ENCODE measurements at places on chromosomes 2 and 18.

DNA sequence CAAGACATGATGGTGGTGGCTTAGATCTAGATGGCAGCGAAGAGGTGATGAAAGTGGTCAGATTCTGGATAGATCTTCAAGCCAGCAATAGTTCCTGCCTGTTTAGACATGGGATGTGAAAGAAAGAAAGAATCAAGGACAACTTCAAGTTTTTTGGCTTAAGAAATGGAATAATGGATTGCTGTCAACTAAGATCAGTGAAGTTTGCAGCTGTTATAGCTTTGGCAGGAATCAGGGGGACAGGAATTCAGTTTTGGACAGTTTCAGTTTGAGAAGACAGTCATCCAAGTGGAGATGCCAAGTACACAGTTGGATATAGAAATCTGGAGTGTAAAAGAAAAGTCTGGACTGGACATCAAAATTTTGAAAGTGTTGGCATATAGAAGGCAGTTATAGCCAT lies 283.7 kb upstream of the PKDCC start:
- DNase-seq = no peak

- DNase-seq = no peak
Measured at GRCh38 chr2:159380685-159381239, 94.3 kb upstream of the WDSUB1 start.

GRCh38 chr2:186771850-186772463 lies 77.0 kb downstream of the ZSWIM2 start:
- no peak for DNase-seq

DNA sequence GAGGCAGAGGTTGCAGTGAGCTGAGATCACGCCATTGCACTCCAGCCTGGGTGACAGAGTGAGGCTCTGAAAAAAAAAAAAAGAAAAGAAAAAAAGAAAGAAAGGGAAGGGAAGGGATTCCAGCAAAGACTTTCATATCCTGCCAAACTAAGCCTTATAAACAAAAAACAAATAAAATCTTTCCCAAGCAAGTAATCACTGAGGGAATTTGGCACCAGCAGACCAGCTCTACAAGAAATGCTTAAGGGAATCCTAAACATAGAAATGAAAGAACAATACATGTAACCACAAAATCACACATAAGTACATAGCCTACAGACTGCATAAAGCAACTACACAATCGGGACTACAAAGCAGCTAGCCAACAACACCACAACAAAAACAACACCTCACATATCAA lies 79.1 kb downstream of the TRABD2A start:
- no peak for DNase-seq

DNA sequence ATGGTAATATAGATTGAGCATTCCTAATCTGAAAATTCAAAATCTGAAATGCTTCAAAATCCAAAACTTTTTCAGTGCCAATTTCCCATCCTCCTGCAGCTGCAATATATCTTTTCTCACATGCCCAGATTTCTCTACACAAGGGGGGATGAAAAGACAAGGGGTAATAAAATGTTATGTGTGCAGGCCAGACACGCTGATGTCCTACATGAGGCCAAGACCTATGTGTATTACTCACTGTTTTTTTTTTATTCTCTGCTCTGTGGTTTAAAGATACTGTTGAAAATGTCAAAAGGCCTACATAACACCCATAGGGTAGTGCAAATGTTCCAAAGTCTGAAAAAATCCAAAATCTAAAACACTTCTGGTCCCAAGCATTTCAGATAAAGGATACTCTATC lies 41.2 kb upstream of the CWC22 start:
- DNase-seq = no peak

DNA sequence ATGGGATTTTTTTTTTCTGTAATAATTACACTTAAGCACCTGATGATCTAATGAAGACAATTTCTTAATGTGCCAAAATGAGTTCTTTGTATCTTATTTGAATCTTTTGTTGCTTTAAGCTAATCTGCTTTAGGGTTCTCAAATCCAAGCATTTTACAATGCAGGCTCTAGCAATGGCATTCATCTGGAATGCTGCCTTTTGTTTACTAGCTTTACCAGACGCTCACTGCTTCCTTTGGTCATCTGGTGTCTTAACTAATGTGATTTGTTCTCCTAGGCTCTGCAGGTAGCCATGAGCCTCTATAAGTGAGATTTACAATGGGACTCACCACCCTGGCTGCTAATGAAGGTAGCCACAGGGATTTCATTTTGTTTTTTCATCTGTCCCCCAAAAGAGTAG lies 100.3 kb downstream of the GREB1L start:
- DNase-seq = no peak

DNA sequence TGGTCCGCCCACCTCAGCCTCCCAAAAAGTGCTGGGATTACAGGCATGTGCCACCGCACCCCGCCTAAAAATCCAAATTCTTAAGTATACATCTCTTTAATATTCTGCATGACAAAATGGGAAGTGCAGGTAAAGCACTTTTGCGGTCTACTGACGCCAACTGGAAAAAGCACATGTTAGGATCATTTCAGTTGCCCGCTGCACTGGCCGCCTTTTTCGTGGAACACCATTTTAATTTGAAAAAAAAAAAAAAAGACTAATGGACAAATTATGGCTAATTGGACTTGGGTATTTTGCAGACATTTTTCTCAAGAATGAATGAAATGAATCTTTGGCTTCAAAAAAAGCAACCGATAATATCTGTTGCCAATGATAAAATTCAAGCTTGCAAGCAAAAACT lies 129.3 kb upstream of the GPC1 start:
- no peak for DNase-seq

GRCh38 chr2:101827246-101827645 lies 129.7 kb downstream of the MAP4K4 start:
- no peak for DNase-seq

DNA sequence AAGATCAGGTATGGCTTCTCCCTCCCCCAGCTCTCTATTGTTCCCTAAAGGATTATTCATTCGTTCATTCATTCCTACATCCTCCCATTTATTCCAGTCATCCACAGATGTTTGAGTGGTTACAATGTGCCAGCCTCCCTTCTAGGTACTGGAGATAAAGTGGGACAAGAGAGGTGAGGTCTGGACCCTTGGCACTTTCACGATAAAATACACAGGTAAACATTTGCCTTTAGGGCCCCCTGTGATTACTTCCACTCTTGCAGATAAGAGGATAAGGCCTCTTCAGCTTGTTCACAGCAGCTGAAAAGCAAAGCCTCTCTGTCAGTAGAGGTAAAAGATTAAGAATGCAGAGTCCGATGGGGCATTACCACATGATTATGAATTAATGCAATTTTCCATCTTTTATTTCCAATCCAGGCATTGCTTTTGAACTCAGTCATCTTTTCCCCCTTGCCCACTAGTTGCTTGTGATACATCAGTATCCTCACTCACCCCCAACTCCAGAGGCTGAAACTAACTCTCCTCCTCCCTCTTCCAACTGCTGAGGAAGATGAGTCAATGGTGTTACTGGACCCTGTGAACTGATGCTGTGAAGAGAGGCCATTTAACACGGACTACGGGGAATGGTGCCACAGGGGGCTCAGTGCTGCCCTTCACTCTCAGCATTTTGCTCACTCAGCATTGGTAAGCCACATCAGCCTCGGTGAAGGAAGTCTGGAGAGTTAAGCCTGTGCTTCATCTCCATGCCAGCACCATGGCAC lies 1.1 kb upstream of the DPP4 start:
- no peak for DNase-seq

- peak; percentile 50 for DNase-seq
Measured at GRCh38 chr18:35407871-35408481, 30.8 kb upstream of the ZNF396 start.

DNA sequence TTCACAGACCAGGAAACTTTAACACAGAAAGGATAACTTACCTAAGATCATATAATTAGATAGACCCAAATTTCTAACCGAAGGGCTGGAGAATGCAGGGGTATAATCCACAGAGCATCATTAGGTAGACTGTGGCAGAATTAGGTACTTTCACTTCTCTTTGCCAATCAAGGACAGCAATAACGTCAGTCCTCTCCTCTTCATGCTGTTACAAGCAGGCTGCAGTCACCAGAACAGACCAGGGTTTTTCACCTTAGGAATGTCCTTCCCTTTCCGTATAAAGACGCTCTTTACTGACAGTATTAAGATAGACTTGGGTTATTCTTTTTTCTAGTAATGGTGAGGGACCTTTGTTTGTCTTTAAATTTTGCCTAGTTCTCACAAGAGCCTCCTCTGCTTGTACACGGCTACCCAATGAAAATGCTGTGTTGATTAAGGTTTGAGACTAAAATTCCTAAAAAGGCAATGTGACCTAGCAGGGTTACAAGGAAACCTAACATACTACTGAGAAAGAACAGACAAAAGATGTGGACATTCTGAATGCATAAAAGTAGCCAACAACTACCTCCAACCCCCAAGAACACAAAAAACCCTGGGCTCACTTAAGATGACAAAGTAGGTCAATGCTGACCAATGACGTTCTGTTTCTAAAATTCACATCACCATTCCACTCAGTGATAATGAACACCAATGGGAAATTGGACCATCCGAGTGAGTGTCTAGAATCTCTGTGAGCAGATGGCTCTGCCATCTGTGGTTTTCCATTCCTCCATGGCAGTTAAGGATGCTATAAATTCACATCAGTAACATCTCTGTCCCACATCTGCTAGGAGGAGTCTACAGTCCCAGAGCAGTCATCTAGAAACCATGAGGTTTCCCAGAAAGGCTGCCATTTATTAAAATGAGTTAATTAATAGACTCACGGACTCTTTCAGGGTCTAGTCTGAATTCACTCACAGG lies 2.1 kb downstream of the PDIA6 start:
- DNase-seq = no peak

GRCh38 chr18:48488388-48488850 lies 50.4 kb upstream of the CTIF start:
- DNase-seq = no peak

DNA sequence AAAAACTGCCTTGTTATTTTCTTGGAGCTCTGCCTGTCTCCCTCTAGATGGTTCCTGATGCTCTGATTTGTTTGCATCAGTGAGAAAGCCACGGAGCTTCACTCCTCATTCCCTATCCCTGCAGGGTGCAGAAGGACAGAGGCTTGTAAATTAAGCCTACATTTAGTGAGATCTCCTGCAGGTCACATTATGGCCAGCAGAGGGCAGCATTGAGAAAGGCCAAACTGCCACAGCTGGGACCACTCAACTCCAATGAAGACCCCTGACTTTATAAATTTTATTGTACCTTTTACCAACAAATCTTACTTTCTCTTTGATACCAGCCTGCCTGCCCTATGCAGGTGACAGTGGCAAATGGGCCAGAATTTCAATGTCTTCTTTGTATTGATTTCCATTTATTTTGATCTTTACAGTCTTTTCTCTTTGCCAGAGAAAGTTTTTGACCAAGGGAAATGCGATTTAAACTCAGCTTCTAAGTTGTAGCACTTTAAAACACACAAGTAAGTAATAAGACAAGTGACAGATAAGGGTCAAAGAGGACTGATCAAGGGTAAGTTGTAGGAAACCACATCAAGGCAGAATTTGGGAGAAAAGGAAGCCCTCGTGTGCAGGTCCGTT lies 1029.1 kb upstream of the KLHL29 start:
- DNase-seq = peak; percentile 9

DNA sequence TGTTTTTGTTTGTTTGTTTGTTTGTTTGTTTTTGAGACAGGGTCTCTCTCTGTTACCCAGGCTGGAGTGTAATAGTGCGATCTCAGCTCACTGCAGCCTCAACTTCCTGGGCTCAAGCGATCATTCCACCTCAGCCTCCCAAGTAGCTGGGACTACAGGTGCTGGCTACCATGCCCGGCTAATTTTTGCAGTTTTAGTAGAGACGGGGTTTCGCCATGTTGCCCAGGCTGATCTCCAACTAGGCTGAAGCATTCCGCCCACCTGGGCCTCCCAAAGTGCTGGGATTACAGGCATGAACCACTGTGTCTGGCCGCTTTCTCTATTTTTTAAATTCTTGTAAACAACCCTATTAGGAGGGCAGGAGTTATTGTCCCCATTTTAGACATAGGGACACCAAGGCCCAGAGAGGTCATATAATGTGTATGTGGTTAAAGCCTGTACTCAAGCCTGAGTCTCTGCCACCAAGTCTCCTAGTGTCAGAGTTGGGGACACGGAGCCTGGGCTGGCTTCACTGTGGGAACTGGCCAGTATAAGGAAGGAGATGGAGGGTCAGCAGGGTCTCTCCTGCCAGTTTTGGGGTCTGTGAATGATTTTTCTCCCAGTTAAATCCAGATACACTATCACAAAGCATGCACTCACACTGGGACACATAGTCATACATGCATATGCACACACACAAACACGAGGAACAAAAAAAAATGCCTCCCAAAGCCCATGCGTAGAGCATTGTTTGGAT lies 27.5 kb upstream of the MCFD2 start:
- DNase-seq = no peak

DNA sequence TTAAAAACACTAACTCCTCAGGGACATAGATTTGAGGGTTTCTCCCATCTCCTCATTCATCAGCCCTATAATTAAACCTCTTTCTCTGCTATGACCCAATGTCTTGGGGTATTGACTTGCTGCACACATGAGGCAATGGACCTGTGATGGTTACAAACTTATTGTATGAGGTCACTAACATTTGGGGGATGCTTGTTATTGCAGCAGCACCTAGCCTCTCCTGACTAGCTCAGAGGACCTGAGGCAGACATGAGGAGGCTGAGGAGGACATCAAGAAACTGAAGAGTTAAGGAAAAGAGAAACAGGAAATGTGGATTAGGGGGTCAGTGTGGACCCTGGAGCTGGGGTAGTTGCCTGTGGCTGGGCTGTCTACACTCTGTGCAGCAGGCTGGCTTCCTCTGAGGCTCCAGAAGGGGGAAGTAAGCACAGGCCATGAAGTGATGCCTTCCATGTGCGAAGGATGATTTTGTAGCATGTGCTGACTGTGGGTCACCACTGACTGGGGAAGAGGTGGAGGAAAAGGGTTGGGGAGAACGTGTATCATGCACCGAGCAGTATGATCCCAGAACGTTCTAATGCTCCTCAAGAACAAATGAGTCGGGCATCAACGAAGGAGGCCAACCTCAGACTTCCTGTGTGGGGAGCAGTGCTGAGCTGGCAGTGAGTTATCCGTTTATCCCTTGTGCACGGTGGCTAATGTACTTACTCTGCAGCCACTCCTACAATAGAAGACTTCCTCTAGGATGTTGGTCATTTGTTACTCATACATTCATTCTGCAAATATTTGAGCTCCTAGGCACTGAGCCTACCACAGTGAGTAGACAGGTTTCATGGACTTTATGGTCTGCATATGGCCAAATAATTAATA lies 42.1 kb upstream of the RFX8 start:
- peak; percentile 7 for DNase-seq

DNA sequence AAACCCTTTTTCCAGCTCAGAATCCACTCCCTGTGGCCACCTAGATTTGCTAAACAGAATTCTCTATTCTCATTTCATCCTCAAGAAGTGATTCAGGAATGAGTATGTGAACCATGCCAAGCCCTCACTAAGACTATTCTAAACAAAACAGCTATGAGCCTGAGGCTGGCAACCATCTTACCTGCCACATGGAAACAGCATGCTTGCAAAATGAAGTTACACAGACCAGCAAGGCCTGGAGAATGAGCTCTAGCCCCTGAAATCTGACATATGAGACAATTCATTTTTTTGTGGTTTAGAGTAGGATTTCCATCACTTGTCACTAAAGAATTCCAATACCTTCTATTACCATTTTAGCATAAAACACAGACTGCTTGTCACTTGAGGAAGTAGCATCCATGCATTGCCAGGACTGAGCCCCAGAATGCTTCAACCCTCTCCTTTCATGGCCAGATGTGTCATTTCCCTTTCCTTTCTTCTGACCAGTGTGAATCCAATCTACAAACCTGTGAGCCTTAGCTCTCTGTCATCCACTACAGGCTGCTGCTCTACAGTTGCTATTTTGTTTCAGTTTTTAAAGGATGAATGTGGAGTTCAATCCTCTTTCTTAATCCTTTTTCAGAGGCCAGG lies 744.3 kb upstream of the ACVR2A start:
- DNase-seq = no peak

GRCh38 chr2:164934401-164935117 lies 20.8 kb downstream of the SLC38A11 start:
- no peak for DNase-seq
